CD4-positive, alpha-beta T cell treated with Interferon gamma for 1 hour (primary cell): ENCODE measurements at places on chromosomes 2 and 18.

DNA sequence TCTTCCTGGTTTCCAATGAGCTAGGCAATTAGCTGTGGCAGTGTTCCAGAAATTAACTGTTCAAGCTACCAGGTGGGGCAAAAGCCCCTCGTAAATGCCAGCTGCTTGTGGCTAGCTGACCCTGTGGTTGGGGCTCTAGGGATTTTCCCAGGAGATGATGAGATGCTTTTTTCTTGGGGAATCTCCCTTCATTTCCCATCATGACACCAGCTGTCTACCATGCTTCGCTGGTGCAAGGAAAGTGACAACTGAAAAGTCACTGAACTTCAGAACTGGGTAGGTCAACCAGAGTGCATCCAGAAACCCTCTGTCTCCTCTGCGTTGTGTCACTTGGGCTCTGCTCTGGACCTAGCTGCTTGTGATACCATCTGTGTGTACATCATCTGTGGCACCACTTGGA, 386.5 kb upstream of the DCC start:
- no peak for DNase-seq

DNA sequence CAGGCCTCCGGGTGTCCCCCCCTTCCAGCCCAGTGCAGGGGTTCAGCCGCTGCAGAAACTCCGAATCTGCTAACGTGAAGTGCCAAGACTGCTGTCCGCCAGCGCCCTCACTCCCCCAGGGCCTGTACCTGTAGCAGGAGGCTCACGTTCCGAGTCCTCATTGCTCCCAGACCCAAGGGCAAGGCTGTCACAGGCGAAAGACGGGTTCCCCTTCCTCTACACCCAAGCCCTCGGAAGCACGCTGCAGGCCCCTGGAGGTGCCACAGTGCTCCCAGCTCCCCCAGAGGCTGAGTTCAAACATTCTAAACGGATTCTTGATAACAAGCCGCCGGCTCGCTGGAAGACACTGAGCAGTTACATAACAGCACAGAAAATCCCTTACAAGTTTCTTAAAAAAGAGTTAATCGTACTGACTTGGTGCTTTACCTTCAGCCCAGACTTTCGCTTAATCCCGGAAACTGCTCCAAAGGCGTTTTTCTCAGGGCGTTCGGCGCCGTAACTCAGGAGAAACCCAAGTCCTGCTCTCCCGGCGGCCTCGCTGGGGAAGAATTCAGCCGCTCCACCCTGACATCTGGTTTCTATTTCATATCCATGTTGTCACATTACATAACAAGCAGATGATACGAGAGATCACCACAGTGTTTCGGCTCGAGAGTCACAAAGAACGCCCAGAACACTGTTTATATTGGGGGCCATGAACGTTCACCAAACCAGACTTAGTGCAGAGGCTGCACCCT, 92.0 kb downstream of the HDAC4 start:
- no peak for DNase-seq

DNA sequence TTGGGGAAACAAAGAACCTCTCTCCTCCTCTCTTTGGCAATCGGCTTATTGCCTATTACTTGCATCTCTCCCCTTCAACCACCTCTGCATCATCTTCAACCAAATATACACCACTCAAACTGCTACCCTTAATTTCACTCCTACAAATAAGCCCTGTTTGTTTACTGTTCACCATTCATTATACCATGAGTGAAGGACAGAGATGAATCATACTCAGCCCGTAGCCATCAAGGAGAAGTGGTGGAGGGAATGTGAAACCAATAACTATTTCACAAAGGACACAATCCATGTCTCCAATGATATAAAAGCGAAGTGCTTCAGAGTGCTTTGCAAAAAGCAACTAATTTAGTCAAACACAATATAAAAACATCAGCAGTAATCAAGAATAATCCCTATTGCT, 76.8 kb downstream of the CACNB4 start:
- DNase-seq: no peak

GRCh38 chr18:40447820-40448219, 1507.2 kb upstream of the PIK3C3 start:
- no peak for DNase-seq

- no peak for DNase-seq
These were observed 896 bp downstream of the CACNB4 start for GRCh38 chr2:152097801-152098495.

- no peak for DNase-seq
These were observed 14.0 kb downstream of the STRADB start for GRCh38 chr2:201465524-201465971.

- no peak for DNase-seq
These were observed 30.4 kb downstream of the SERTAD2 start for GRCh38 chr2:64623242-64623850.

DNA sequence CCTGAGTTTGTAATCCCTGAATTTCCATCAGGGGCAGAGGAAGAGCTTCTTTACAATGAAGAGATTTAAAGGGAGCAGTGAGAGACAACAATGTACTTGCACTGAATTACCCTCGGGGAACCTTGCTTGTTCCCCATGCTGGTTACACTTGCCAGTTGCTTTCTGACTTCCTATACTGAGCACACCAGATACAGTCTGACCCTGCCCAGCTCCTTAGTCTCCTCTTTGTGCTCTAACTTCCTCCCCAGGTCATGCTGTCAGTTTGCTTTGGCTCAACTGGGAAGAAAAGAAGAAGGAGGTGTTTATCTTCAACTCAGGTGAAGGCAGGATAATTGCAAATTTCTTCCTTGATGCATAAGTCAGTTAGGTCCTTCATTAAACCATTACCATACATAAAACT, 658.4 kb downstream of the NYAP2 start:
- DNase-seq: peak; percentile 1

DNA sequence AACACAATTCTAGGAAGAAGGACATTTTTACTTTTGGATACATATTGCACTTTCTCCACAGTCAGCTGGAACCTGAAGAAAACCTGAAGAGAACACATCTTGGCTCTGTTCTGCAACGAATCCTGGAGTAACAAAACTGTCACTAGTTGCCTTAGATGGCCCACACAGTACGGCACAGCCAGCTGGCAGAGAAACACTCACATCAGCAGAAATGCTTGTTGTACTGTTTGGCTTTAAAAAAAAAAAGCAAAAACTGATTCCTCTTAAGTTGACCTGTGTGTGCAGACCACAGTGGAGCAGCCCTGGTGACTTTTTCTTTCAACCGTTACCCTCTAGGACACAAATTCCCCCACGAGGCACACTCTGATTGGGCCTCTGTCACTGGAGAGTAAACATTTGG, 152.3 kb upstream of the TWIST2 start:
- no peak for DNase-seq

DNA sequence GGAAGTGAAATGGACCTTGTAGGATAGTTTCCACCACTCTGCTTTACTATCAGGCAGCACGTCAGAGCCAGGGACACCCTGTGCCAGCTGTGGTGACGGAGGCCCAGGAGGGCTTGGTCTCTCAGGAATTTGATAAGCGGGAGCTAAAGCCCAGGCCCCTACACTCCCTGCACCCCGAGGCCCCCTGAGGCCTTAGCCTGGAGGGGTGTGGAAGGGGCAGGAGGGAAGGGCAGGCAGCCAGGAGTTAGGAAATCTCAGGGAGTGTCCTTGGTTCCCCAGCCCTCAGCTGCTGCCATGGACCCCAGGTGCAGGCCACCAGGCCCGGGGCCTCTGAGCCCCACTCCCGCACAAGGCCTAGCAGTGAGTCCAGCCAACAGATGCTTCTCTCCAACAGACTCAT, 38.2 kb downstream of the PDIA6 start:
- no peak for DNase-seq

- DNase-seq: peak; percentile 63
These were observed 598 bp upstream of the CEP68 start for GRCh38 chr2:65055422-65056214.

DNA sequence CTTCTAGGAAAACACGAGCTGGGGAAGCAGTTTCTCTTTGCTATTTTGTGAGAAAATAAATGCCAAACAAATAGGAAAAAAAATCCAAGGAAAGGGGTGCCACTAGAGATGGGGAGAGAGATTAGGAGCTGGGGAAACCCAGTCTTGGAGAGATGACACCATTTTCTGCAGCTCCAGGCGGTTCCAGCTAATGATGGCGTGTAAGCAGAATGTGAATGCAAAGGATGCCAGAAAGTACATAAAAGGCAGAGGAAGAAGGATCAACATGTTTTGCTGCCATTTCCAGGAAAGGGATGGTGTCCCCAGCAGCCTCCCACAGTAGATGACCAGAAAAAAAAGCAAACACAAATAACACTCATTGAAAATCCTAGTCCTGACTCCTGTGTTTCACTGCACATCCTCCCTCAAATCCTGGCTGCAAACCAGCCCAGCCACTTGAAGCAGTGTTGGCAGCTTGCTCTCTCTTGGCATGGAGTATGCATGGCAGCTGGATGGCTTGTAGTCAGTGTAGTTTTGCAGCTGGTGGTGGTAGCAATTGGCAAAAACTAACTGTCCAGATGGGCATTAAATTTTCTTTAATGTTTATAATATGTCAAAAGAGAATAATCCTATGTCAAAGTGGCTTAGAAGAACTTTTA, 93.6 kb downstream of the FTCDNL1 start:
- DNase-seq: no peak

GRCh38 chr18:12308386-12309100, 502 bp downstream of the TUBB6 start:
- peak; percentile 64 for DNase-seq

- no peak for DNase-seq
These were observed 204.4 kb upstream of the RASGRP3 start for GRCh38 chr2:33272001-33272400.

DNA sequence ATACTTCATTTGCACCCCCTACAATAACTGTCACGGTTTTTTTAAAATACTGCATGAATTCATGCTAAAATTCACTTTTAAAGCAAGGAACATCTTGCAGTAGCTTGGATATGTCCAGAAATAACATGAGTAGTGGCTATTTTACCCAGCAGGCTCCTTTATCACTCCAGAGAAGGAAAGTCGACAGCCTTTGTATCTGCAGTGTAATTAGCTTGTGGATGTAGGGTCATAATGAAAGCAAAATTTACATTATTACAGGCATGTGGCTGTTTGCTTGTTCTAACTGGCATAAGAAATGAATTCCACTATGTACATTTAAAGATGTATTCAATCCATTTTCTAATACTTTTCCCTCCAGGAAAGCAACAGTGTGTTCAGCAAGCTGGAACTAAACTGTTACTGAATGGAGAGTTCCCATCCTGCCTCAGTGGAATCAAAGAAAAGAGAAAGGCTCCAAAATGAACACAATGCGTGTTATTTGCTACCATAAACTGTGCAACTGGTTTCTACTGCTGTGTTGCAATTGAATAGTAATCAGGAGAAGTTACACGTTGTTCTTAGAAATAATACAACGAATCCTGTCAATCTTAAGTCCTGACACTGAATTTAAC, 321.2 kb upstream of the VRK2 start:
- no peak for DNase-seq

GRCh38 chr2:187093771-187094412, 244.9 kb upstream of the ZSWIM2 start:
- DNase-seq: no peak

DNA sequence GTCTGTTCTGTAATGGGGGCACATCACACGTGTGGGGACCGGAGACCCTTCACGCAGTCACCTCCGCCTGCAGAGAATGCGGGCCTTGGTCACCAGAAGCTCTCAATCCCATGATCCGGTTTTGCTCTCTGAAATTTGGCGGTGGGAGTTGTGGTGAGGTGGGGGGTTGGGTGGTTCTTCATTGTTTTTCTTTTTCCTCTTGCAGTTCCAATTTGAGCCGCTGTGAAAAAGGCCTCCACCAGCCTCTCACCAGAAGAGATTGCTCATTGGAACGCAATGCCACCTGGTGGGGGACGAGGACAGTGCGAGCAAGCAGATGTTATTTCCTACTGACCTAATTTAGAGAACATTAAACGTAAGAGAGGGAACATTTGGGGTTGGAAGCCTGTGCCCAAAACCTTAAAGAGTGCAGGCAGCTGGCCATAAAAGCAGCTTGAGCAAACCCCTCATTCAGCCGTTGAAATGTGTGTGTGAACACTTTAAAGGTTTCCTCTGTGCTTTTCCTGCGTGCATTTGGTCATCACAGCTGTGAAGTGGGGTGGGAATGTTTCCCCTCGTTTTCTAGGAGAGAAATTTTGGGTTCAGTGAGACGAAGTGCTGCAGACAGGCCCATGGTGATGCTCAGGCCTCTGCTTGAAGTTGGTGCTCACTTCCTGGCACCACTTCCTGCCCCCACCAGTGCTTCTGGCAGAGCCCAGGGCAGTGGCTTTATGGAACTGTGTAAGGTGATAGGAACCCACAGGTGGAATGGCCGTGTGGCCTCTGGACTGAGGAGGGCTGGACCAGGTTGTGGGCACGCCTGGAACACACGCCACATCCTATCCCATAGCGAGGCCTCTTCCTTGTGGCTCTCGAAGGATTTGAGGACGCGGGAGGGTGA, 61.7 kb downstream of the ZCCHC2 start:
- DNase-seq: peak; percentile 79

- DNase-seq: no peak
These were observed 164.1 kb downstream of the DCDC2C start for GRCh38 chr2:3867469-3867868.

- no peak for DNase-seq
These were observed 40.6 kb downstream of the SPC25 start for GRCh38 chr2:168849610-168850009.

GRCh38 chr2:43218155-43218701, 8.2 kb downstream of the ZFP36L2 start:
- no peak for DNase-seq

DNA sequence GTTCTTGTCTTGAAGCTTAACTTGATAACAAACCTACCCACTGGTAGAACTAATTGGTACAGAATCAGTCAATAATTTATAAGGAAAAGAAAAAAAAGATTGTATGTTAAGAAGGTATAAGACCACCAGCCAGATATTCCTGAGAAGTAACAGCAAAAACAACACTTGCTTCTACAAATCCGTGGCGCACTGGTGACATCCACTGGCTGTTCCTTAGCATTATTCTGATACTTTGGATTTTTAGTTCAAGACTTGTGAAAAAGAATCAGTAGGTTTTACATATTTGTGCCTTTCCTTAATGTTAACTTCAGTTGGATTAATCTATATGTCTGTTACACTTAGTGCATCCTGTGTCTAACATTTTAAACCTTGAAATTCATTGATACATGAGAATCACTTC, 141.8 kb downstream of the GRB14 start:
- no peak for DNase-seq

- no peak for DNase-seq
These were observed 34.9 kb downstream of the SUCLG1 start for GRCh38 chr2:84424152-84424551.

GRCh38 chr2:33099989-33100388, 153.2 kb downstream of the LTBP1 start:
- DNase-seq: no peak

GRCh38 chr2:222538535-222538934, 114.2 kb downstream of the SGPP2 start:
- DNase-seq: no peak

DNA sequence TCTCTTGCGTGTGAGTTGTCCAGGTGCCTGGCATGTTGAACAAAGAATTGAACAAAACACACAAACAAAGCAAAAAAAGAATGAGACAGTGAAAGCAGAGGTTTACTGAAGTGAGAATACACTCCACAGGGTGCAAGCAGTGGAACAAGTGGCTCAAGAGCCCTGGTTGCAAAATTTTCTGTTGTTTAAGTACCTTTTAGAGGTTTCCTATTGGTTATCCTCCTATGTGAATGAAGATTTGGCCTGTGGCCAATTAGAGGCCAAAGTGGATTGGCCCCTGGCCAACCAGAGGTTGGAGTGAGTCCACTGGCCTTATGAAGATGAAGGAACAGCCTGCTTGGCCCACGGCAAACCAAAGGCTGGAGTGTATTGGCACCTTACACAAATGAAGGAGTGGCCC, 1188.5 kb upstream of the NRXN1 start:
- no peak for DNase-seq

- DNase-seq: peak; percentile 61
These were observed 2.7 kb downstream of the STK16 start for GRCh38 chr2:219247678-219248642.
